ENCODE measurements at places on chromosomes 5 and 9.

- DNase-seq: no peak
Observed at GRCh38 chr9:132862533-132862932, 15.6 kb downstream of the AK8 start.

DNA sequence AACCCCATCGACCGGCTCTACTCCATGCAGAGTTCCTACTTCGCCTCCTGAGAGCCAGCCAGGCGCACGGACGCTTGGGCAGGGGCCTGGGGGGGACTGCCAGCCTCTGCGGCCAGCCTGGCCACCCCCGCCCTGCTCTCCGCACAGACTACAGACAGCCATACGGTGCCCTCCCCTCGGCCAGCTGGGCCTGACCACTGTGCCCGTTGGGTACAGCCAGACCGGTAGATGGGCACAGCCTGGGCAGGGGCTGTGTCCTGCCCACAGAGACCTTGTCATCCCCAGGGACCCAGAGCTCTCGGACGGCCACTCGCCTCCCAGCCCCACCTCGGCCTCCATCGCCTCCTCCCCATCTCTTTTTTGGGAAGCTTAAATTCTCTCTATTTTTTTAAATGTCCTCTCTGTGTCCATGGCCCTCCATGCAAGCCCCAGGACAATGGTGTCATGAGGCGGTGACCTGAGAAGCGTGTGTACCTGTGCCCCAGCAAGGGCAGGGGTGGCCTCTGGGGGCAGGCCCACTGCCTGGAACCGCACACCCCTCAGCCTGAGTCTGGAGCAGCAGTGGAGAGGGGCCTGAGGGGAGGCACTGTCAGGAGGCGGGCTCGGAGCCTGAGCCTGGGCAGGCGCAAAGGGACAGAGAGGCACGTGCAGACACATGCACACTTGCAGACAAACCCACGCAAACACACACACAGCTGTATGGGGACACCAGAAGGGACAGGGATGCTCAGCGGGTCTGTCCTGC, 82.8 kb downstream of the LMX1B start:
- no peak for DNase-seq

- DNase-seq: no peak
Observed at GRCh38 chr5:77266291-77266690, 55.8 kb downstream of the PDE8B start.

- no peak for DNase-seq
Observed at GRCh38 chr5:69432412-69433206, 17.7 kb downstream of the MARVELD2 start.

GRCh38 chr9:8762479-8763085, 963.0 kb upstream of the DMAC1 start:
- DNase-seq: no peak

DNA sequence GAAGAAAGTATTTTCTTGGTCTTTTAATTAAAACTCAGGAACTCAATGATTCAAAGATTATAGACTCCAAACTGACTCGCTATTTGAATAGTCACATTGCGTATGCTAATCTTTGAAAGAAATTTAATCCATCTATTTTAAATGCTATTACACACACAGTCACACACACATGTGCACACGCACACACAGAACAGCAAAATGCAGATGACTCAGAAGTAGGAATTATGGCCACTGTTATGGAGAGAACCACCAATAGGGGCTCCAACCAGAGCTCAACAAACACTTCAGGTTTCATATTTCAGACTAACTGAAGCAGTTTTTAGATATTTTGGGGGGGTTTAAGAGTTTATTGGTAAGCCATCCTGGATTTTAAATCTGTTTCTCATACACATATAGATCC, 1917.9 kb downstream of the EFNA5 start:
- DNase-seq: no peak

GRCh38 chr9:133685653-133686609, 49.8 kb downstream of the DBH start:
- DNase-seq: no peak

GRCh38 chr5:73170522-73170921, 2.5 kb upstream of the TMEM174 start:
- DNase-seq: no peak

DNA sequence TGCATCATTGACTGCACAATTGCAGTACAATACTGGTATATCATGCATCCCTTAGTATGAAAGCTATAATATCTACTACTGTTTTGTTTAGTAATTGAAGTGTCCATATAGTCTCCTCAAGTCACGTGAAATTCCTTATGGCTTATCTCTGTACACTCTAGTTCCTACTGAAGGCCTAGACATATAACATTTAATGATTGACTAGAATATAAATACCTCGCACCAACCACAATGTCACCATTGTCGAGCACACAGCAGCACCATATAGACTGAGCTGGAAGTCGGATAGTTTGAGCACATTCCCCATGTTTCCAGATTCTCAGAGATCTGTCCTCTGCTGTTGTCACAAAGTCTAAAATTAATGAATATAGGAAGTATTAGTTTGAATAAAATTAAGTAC, 21.4 kb downstream of the PLAA start:
- no peak for DNase-seq

DNA sequence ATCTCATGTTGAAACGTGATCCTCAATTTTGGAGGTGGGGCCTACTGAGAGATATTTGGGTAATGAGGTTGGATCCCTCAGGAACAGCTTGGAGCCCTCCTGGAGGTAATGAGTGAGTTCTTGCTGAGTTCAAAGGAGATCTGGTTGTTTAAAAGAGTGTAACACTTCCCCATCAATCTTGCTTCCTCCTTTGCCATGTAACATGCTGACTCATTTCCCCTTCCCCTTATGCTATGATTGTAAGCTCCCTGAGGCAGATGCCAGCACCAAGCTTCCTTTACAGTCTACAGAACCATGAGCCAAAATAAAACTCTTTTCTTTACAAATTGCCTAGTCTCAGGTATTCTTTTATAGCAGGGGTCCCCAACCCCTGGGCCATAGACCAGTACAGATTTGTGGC, 352.3 kb downstream of the SLCO4C1 start:
- DNase-seq: no peak

GRCh38 chr5:125160787-125161502, 414.5 kb upstream of the ZNF608 start:
- DNase-seq: no peak

DNA sequence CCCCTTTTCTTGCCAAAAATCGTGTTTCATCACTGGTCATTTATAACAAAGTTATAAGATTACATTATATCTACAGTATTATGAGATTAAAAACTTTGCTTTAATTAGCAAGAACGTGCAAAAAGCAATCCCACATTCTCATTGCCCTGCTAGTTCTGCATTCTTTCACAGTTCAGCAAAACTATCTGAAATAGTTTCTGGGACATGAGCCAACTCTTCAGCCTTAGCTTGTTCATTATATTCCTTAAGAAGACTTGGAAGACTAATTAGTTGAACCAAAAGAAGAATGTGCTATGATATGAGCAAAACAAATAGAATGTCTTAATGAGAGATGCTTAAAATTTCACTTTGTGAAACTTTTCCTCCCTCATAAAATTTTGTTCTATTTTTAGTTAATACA, 76.7 kb downstream of the ITGA1 start:
- no peak for DNase-seq

DNA sequence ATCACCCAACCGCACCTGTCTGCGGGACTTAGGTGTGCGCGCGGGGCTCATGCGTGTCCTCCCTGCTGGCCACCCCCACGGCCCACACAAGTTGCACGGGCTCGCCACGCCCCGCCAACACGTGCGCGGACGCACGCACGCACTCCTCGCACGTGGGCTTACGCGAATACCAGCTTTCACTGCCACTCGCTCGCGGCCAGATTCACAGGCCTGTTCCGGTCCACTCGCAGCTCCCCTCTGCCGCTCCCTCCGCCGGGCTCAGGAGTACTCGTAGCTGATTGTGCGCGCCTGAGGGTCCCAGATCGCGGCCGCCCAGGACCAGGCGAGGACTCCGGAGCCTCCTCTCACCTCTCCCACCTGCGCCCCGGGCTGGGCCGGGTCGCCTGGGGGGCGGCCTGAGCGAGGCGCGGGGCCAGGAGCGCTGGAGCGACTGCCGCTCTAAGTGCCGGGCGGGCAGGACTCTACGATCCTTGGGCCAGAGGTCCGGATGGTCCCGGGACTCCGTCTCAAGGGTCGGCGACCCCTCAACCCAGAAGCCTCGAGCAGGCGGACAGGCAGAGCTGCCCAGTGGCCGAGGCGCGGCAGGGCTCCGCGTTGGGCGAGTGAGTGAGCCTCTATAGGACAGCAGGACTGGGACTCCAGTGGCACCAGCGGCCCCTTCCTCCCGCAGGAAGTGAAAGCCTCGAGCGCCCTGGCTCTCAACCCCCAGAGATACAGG, 3.4 kb downstream of the PCDHGC5 start:
- DNase-seq: no peak

DNA sequence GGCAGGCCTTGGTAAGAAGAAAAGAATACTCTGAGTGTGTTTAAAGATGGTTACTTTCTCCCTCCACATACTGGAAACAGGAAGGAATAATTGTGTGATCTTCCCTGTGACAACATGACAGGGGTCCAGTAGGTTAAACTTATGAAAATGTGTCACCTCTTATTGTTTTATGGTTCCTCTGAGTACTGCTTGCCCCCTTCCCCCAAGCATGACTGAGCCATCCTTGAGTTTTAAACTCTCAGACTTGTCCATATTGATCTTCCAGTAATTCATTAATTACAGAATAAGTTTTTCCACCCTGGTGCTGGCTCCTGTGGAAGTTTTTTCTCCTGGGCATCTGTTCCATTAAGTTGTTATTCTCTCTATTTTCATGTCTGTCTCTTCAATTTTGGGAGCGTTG, 95.8 kb downstream of the CNTLN start:
- no peak for DNase-seq

- no peak for DNase-seq
Observed at GRCh38 chr5:54525261-54525660, 7.7 kb downstream of the SNX18 start.

DNA sequence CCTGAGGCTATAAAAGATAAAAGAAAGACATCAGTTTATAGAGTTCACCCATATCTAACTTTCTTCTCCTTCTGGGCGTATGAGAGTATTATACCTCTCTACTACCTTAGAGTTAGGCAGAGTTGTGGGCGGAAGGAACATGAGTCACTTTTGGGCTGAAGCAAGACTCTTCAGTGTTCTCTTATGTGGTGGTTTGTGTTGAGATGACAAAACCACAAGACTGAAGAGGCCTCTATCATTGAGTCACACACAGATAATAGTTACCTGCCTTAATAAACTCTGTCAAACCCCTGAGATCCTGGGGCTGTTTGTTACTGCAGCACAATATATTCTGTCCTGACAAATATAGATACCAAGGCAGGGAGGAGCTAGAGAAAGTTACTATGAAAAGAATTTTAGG, 184.2 kb downstream of the EFNA5 start:
- no peak for DNase-seq

GRCh38 chr9:8074713-8075286, 275.2 kb upstream of the DMAC1 start:
- DNase-seq: no peak

- no peak for DNase-seq
Observed at GRCh38 chr9:114274217-114274616, 48.7 kb upstream of the ORM1 start.

GRCh38 chr5:43425983-43426382, 13.8 kb upstream of the CCL28 start:
- DNase-seq: no peak

DNA sequence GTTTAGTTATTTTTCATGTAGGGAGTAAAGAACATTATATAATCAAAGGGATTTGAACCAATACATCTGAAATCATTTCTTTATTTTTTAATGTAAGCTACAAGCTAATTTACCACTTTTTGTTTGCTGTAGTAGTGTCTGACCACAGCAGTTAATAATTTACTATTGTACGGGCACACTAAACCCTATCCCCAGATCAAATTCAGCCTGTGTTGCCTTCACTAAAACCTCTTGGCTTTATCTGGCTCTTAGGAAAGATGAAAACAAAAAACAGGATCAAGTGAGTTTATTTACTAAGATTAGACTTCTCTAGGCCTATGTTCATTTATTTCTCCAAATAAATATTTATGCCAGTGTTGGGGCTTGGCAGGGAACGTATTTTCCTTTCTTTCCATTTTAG, 384.1 kb downstream of the EBF1 start:
- no peak for DNase-seq

DNA sequence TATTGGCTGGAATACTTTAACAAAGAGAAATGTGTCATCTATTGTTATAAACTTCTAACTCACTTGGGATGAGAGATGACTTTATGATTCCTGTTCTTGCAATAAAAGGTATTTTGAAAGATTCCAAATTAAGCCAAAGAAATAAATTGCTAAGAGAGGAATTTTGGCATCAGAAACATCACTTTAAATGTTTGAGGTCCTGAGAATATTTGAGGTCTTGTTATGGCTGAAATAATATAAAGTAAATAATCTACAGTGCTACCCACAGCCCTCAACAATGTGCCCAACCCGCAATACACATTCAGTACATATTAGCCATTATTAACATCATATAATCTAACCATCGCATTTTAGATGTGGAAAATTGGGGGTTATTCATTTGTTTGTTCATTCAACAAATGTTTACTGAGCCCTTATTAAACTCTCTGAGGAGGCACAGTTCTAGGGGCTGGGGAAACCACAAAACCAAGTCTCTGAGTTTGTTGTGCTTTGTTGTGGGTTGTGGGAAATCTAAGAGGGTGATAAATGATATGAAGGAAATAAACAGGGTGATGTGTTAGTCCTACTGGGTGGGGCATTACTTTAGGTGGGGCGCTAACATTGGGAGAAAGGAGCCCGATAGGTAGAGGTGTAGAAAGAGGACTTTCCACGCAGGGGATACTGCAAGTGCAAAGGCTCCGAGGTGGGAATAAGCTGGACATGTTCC, 135.2 kb upstream of the CLINT1 start:
- DNase-seq: no peak

DNA sequence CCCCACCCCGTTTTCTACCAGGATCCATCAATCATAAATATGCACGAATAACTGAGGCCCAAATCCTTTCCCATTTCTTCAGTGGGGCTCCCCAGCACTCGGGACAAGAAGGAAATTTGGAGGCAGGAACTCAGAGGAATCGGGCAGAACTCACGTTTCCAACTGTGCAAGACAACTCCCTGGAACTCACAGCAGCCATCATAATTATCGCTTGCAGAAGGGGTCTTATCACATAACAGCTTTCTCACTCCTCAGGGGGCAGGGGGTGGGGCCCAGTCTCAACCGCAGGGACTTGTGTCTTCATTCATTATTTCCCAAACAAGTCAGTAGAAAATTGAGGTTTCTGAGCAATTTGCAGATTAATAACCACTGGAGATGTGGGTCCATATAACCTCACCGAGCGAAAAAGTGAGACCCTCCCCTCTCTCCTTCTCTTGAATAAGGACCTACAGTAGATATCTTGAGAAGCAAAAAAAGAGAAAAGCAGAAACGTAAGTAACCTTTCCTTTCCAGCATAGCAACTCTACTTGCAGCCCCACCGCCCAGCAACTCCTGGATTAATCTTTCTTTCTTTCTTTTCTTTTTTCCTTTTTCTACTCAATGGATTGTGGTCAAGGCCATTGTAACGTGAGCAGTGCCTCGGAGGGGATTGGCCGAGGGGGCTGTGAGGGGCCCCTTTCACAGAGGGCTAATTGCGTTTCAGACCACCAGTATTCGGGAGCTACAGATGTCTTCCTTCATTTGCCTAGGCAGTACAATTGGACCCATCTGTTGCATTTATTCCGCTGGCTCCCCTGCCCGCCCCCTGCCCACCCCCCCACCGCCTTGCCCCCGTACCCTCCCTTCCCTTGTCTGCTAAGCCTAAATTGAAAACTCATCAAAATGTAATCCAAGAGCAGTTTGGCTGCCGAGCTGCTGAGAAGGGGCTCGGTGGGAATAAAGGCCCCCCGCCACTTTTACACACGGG, 24.7 kb upstream of the TIFAB start:
- no peak for DNase-seq

Data from substantia nigra (tissue), 51 donors.